Brain microvascular endothelial cell (primary cell): ENCODE measurements at places on chromosomes 5 and 9.

DNA sequence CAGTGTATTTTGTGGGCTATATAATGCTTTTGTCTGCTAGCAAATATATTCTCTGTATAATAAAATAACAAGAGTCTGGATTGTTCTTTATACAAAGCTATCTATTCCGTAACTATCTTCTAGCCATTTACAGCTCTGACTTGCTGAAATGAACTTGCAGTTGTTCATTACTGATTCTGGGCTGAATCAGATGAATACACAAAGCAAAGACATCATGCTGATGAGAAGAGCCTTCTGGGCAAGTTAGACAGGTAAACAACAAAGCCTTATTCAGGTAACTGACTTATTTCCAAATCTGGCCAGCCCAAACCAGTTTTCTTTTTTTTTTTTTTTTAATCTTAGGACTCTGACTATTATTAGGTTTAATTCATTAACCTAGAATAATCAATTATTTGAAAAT lies 255.5 kb downstream of the KIAA0825 start:
- no peak for DNase-seq

- no peak for DNase-seq
These were observed 202.2 kb upstream of the VLDLR start for GRCh38 chr9:2419347-2419746.

- DNase-seq, result no peak
These were observed 12.5 kb upstream of the HABP4 start for GRCh38 chr9:96437454-96437853.

DNA sequence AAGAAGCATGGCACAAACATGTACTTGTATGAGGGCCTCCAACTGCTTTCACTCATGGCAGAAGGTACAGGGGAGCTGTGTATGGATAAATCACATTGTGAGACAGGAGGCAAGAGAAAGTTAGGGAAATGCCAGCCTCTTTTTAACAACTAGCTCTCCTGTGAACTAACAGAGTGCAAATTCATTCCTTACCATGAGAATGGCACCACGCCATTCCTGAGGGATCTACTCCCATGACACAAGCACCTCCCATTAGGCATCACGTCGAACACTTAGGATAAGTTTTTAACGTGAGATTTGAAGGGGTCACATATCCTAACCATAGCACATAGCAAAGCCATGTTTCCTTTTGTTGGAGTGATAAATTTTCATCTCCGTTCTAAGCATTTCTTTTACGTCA lies 747.2 kb upstream of the CHD1 start:
- no peak for DNase-seq

- DNase-seq, result no peak
These were observed 1519.8 kb upstream of the CDH9 start for GRCh38 chr5:28558196-28558595.

- no peak for DNase-seq
These were observed 53.4 kb downstream of the PFDN1 start for GRCh38 chr5:140249536-140249935.

DNA sequence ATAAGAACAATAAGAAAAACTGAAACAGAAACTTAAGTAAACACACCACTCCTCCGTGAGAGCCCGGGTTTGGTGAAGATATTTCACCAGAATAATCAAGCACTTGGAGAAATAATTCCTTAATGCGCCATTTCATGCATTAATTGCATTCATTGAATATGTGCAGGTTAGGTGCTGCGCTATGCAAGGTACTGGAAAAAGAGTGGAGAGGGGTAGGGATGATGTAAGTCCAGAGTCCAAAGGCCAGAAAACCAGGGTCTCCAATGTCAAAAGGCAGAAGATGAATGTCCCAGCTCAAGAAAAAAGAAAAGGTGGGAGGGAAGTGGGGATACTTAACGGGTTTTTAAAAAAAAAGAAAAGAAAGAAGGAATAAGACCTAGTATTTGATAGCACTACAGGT lies 669 bp upstream of the ZFP37 start:
- DNase-seq, result no peak
